Hematopoietic multipotent progenitor cell treated with erythropoietin and hydrocortisone succinate and interleukin-3 and kit ligand, for 6 days (in vitro differentiated cells): ENCODE measurements at places on chromosomes 3 and 15.

GRCh38 chr3:154217671-154218070 is 96.5 kb downstream of the ARHGEF26 start:
- DNase-seq: no peak

- peak; percentile 79 for DNase-seq
Observed at GRCh38 chr3:51379301-51379700, 5.8 kb upstream of the MANF start.

DNA sequence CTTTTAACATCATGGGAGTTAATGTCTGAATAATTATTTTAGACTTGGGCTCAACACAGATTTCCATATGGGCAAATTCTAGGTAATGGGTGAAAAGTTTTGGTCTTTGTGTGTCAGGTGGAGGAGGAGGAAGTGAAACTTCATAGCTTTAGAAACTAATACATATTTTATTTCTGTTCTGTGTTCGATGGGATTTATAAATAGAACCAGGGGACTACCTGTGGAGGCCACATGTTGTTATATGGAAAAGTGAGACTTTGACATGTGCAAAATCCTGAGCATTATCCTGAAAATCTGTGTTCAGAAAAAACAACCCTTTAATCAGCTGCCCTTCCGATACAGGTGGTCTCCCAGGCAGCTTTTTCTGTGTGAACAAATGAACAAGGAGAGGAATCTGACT is 209.5 kb downstream of the SOX2 start:
- DNase-seq: no peak

GRCh38 chr15:35047528-35047927 is 37.6 kb downstream of the NANOGP8 start:
- no peak for DNase-seq

GRCh38 chr3:14319654-14320182 is 82.7 kb upstream of the SLC6A6 start:
- DNase-seq: peak; percentile 86

GRCh38 chr15:100767001-100767825 is 112.4 kb upstream of the ALDH1A3 start:
- no peak for DNase-seq

DNA sequence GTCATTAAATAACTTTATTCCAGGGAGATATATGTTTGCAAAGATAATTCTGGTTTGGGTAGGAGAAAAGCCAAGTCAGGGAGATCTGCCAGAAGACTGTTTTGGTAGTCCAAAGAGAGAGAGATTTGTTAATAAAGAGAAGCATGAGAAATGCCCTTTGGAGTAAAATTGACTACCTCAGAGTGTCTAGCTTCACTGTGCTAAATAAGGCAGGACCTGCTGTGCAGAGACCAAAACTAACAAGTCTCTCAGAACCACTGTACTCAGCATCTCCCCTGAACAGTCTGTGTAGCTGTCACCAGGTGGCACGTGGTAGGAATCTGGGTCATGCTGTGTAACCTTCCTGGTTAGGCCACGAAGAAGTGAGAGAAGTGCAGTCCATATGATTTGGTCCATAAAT is 31.6 kb upstream of the SLC35G2 start:
- DNase-seq: peak; percentile 19

GRCh38 chr3:50648313-50648712 is 26.4 kb upstream of the DOCK3 start:
- no peak for DNase-seq

DNA sequence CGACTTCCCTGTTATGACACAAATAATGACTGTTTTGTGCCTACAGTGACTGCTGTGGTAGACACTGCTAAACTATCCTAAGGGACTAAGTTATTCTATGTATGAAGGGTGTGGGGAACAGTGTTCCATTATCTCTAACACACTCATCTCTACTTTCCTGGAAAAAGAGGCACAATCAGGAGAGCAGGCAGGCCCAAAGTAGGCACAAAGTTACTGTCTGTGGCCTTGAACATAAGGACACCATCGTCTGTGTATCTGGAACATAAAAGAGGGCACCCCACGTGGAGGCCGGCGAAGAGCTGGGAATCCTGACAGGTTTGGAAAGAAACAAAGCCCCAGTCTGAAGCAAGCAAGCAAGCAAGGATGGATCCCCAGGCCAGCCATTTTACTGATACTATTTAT is 1.5 kb downstream of the ABCC5 start:
- peak; percentile 63 for DNase-seq

DNA sequence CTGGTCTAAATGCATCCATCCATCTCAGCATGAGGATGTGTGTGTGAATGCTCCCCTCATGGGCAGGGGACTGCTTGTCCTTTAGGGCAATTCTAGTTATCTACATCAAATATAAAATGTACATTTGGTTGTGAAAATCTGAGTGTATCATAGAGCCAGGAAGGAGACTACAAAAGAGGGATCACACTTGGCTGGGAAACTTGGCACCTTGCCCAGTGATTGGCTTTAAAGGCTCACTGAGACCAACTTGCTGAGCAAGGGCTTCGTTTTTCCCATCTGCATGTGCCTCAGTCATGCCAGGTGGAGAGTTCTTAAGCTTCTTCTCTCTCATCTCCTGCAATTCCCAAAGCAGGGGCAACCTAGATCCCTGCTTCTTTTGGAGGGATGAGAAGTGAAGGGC is 5.2 kb downstream of the CAPN3 start:
- no peak for DNase-seq

DNA sequence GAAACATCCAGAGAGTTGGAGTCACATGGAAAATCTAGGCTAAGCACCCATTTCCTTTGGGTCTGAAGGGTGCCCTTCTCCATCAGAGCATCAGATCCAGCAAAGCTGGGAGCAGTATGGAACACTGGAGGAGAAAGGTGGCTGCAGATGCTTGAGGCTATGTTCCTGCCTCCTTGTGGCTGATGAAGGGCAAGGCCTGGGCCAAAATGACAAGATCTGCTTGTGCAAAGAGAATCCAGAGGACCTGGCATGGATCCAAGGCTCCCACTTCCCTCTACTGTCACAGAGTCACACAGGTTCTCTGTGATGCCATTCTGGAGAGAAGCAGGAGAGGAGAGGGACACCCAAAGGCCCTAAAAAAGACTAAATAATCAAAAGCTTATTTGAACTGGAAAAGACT is 9.2 kb upstream of the ATP8B4 start:
- peak; percentile 81 for DNase-seq

GRCh38 chr3:12934431-12934830 is 93.1 kb upstream of the RPL32 start:
- no peak for DNase-seq

DNA sequence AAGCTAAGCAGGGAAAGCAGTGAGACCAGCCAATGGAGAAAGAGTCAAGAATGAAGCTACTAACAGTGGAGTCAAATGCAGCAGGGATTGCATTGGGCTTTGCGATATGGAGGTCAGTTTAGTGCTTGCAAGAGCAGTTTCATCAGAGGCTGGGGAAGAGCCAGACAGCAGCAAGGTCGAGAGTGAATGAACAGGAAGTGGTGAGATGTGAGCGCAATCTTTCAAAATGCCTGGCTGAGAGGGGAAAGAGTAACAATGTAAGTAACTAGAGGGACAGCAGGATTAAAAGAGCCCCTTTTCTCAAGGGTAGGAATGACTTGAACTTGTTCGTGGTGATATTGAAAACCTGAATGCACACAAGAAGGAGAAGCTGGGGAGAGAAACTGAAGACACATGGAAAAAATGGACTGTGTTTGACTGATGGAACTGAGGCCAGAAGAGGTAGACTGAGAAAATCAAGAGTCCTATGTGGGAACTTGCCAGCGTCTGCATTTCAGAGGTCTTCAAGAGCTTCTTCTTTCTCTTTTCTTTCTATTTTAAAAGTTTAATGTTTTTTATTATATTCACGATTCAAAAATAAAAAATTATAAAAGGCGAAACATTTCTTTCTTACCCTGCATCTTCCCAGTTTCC is 30.6 kb upstream of the GPR160 start:
- DNase-seq: peak; percentile 72

DNA sequence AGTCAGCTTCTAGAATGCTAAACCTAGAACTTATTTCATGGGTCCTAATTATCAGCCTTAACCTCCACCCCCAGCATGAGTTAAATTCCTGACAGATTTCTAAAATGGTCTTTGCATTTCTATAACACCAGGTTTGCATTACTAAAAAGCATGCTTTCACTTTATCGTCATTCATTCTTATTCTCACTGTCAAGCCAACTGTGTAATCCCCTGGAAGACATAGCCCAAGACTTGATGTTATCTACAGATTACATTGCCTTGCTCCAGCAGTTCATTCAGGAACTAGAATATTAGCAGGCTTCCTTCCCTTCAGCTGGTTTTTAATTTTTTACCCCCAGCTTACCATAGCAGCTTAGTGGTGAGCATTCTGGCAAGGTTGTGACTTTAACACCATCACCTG is 184.0 kb downstream of the SLCO3A1 start:
- no peak for DNase-seq

- DNase-seq: peak; percentile 16
Observed at GRCh38 chr15:40050788-40051470, 11.9 kb upstream of the SRP14 start.
